ENCODE measurements at places on chromosomes 3 and 15.

- no peak for DNase-seq
These were observed 38.4 kb upstream of the CACNA2D3 start for GRCh38 chr3:54083921-54084320.

DNA sequence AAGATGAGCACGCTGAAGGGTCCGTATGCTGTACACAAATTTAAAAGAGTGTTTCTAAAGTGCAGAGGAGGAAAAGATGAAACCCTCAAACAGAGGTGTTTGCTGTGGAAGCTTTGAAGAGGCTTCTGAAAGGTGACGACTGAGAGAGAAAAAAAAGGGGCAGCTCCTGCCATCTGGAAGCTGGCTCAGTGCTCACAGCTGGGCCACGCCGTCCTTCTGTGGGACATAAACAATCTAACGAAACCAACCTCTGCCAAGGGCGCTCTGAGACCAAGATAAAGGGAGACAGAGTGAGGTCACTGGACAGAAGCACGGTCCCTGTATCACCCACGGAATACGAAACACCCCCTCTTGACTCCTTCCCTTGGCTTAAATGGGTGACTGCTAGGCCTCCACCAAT is 96.3 kb upstream of the SLC6A6 start:
- no peak for DNase-seq

- DNase-seq: no peak
These were observed at the start of gene PAK6 for GRCh38 chr15:40238532-40239403. PAK6 (plus strand) TSS chr15:40239063; CDS start chr15:40264786, 25,723 bp downstream.

DNA sequence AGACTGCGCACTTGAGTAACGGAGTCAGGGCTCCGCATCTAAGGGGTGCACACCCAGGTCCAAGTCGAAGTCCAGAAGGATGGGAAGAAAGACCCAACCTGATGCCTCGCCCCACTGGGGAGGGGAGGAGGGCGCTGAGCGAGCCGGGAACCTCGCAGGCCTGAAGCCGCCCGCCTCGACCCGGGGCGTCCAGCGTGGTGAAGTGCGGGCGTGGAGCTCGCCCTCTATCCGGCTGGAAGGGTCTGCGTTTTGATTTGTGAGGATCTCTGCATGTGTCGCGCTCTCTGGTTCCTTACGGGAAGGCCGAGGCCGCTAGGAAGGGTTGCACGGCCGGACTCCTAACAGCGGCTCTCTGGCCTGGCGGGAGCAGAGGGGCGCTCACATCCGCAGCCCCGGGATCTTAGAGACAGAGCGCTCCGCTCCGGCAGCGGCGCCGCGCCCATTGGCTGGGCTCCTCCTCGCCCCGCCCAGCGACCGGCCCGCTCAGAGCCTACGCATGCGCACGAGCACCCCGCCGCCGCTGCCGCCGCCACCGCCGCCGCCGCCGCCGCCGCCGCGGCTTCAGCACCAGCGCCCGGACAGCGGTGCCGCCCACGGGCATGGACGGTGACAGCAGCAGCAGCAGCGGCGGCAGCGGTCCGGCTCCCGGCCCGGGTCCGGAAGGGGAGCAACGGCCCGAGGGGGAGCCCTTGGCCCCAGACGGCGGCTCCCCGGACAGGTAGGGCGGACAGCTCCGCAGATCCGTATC is at the start of gene DISP2:
TSS of gene DISP2 (plus strand) at position 497 of the 748 bp plus-strand sequence. CDS start at position 600, 103 bp downstream.
- DNase-seq: peak; percentile 81

DNA sequence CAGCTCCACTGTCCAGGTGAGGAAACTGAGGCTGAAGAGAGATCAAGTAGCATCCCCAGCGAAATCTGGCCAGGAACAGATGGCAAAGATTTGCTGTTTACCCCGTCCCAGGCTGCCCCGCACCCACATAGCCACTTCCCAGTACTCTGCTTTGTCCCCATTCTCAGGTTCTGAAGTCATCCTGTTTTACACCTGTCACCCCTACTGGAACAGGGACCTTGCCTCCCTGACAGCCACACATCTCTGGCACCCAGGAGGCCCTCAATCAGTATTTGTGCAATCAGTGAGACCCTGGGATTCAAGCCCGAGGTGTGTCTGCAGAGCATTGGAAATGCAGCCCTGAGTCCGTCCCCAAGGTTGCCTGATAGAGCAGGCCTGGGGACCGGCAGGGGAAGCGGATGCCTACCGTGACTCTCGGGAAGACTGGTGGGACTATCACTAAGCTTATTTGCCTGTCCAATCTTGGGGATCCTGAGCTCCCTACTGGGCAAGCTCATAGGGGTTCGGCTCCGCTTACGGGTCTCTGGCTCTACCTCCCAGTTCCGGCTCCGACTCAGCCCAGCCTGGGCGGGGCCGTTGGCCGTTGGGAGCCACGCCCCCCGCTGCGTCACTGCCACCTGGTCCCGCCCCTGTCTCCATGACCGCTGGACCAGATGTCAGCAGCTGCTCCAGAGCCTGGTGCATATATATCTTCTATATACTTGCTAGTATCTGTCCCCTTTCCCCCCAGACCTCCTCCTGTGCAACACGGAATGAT is 17.5 kb upstream of the FANCD2 start:
- peak; percentile 65 for DNase-seq

DNA sequence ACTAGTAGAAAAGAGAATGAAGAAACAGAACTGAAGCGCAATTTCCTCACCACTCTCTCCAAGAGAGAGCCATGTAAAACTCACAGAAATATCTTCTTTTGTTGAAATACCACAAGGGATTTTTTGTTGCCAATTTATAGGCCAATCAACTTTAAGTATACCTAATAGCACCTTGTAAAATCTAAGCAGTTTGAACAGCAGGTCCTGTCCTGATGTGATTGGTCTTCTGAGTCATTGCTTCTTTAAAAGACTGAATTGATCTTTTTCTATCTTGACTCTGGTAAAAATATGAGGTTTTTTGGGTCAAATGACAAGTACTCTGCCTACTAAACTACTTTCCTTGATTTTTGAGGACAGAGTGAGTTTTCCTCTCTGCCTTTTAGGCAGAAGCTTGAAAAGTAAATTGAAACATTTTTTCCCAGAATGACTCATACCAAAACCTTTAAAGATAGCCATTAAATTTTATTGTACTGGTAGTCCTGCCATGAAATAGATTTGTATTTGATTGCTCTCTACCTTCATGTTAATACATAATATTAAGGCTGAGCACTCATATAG is 343.9 kb upstream of the CBLB start:
- DNase-seq: no peak

- no peak for DNase-seq
These were observed 41.6 kb downstream of the NKIRAS1 start for GRCh38 chr3:23875113-23875725.

GRCh38 chr3:157204431-157204830 is 44.5 kb upstream of the CCNL1 start:
- no peak for DNase-seq

DNA sequence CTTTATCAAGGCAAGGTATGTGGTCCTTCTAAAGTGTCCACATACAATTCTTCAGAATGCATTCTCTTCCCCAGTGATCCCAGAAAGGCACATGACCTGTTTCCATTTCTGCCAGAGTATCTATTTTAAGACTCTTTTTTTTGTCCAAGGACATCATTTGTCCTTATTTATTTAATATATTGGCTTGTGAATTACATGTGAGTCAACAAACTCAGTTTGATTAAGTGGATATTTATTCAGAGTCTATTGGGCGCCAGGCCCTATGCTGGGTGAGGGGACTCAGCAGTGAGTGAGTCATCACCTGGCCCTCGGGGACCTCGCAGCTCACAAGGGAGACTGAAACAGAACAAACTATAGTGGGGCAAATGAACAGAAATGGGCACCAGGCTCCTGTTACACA is 136.8 kb downstream of the SNRK start:
- no peak for DNase-seq

- DNase-seq: no peak
These were observed 17.0 kb upstream of the SLC9A9 start for GRCh38 chr3:143865302-143865701.

- no peak for DNase-seq
These were observed 120.5 kb downstream of the BBX start for GRCh38 chr3:107643038-107643883.

DNA sequence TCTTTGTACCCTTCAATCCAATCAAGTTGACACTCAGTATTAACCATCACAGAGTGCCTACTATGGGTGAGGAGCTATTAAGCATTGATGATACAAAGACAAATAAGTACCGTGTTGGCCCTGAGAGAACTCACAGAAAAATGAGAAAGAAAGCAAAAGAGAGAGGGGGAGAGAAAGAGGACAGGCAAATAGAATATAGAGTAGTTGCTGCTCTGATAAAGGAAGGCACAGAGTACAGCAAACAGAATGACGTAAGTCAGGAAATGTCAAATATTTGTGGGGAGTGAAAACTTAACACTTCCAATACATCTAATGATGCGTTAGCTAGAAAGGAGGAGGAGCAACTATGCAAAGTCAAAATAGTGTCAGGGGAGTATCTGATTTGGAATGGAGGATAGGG is 320.6 kb upstream of the KCNH8 start:
- DNase-seq: no peak

DNA sequence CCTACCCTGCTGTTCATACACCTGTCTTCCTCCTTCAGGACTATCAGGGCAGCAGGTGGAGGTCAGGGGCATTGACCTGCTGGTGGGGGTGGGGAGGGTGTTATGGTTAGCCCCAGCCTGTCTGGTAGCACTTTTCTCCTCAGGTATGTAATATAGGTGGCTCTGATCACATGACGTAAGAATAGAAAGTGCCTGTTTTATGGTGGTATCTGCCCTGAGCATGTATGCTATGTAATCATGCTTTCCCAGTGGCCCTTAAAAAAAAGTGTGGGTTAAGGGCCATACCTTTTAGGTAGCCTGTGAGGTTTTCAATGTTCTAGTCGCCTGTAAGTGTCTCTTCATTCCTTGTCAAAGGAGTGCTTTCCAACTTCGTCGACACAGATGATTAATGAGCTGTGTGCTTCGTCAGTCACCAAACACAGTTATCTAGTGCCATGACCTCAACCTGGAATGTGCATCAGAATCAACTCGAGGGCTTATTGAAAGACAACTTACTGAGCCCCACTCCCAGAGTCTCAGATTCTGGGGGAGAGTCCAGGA is 86.3 kb downstream of the KLHL25 start:
- DNase-seq: no peak

DNA sequence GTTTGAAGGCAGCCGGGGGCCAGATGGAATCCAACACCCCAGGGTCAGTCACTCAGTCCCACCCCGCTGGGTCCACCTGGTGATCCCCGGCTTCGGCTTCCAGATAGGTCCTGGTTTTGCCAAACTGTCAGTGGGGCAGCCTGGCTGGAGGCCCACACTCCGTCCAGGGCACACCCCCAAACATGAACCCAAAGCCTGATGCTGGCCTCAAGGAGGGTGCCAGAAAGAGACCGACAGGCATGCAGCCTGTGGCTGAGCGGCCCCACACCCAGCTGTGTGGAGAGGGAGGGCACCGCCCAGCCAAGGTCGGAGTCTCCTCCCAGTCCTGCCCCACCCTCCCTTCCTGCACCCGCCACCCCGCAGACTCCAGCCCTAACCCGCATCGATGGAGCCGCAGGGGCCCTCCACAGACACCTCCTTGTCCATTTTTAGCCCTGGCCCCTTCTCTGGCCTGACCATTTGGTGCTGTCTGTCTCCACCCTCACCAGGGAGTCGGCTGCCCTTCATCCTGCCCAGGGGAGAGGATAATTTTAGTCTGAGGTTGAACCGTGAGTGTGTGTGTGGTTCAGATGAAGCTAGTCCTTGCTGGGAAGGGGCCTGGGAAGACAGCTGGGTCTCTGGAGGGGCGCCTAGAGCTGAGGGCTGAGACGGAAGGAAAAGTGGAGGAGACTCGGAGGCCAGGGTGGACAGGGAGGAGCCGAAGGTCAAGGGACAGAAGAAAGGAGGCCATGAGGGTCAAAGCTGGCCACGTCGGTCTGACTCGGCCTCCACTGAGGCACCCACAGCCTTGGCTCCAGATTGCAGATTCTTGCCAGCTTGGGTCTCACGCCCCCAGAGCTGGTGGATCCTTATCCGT is 23.1 kb downstream of the TNK2 start:
- DNase-seq: no peak

DNA sequence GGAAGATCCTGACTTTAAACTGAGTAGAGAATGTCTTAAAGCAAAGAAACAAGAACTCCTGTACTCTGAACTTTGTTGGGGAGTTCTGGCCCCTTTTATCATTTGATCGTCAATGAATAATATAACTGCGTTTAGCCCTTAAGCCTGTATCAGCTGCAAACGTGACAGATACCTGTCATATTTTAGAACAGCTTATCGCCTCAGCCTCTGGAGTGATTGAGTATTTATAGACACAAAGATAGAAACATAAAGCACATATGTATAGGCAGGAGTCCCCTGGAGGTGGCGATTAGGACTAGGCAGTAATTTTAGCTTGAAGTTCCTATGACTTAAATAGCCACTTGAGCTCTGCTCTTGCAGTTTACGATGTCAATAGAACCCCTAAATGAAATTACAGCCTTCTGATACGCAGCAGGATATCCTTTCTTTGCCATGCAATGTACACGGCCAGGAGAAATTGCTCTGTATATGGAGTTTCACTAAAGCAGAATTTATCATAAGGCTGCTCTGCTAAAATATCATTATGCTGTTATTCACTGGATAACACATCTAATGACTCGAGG is 321.8 kb downstream of the TIGIT start:
- DNase-seq: no peak

GRCh38 chr15:31563001-31563400 is 236.4 kb downstream of the KLF13 start:
- no peak for DNase-seq

- DNase-seq: no peak
These were observed 37.8 kb downstream of the MAP4 start for GRCh38 chr3:47978386-47978785.

GRCh38 chr3:170358042-170359010 is 811 bp downstream of the SKIL start:
- DNase-seq: peak; percentile 71

- DNase-seq: no peak
These were observed 46.4 kb downstream of the ST3GAL6 start for GRCh38 chr3:98809557-98809956.

DNA sequence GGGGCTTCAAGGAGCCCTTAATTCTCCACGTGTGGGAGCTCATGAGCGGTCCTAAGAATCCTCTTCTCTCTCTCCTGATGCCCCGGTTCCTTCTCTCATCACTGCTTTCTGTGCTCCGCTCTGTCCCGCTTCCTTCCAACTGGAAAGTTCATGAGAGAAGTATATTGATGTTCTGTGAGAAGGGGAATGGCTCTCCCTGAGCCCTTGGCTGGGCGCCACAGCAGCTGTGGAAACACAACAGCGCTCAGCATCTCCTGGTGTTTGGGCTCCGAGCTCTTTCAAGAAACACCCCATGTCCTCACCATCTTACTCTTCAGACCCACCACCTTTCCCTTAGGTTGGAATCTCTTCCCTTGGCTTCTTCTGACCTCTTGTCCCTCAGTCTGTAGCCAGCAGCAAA is 161.7 kb downstream of the VGLL4 start:
- no peak for DNase-seq

GRCh38 chr3:31538801-31539200 is 6.1 kb downstream of the STT3B start:
- DNase-seq: no peak
